M059J (cell line): ENCODE measurements at places on chromosomes 5 and 9.
A peak's percentile ranks its signal among the peaks of the same experiment; 100 is the strongest.

GRCh38 chr9:123401879-123402513 lies 46.0 kb downstream of the CRB2 start:
- peak; percentile 38 for DNase-seq

DNA sequence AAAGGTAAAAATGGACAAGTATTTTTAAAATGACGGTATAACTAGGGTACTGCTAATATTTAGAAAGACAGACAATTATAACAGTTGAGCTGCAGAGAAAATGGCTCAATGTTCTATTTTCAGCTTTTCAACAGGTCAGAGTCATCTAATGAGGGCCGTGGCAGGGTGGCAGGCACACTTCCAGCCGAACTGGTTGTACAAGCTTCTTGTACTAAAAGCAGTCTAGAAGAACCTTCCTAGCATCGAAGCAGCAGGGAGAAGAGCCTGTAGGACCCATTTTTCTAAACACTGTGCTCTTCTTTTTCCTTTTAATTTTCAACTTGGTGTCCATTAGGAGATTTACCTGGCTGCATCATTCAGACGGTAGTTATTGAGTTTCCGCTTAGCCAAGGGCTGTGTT lies 85.6 kb downstream of the SLC28A3 start:
- DNase-seq: no peak

DNA sequence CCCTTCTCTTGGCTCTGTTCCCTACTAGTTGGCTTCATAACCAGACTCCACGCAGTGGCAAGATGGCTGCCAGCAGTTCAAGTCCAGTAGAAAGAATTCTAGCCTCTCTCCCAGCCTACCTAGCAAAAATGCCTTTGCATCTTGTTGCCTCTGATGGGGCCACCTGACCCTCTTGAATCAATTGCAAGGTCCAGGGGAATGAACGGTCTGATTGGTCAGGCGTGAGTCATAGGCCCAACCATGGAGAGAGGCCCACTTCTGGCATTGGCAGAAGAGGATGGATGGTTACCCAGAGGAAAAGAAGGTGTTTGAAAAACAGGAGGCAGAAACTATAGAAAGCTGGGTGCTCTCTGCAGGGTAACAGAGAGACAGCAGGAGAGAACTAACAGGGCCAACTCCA lies 622.6 kb downstream of the CCDC171 start:
- peak; percentile 39 for DNase-seq

DNA sequence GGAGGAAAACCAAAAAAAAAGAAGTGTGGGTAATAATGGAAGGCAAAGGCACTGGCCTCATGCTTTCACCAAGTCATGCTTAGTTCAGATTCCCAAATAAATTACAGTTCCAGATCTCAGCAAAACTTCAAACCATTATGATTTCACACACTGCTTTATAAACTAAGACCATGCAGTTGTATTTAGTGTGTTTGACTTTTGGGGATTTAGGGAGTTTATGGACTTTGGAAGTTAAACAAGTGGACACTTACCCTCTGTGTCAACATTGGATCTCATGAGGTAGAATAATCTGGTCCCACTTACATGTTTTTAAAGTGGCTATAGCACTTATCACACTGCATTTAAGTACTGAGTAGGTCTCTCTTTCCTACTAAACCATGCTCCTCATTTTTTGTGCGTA lies 3.7 kb downstream of the DNAJC25 start:
- no peak for DNase-seq

DNA sequence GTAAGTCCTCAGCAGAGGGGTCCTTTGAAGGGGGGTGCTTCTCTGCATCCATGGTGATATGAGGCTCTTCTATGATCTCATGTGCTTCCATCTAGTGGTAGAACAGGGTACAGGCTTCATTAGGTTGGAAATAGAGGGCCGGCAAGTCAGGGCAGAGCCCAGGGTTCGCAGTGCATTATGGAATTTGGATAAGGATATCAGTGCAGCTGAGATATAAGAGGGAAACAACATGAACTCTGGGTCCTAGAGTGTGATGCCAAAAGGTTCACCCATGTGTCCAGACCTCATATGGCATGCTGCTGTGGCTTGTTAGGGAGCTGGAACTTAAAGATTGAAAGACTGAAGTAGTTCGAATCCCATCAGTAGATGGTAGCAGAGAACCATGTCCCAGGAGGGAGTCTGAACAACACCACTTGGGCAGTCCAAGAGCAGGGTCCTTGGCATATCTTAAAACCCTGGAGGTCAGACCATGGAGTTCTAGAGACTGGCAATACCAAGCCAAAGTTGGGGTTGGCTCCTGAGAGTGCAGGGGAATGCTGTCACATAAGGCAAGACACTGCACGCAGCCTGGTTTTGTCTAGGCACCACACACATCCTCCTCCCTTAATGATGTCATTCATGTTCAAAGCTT lies 2.3 kb downstream of the FAM221B start:
- DNase-seq: peak; percentile 70

- no peak for DNase-seq
Measured at GRCh38 chr5:67904366-67904765, 311.2 kb upstream of the PIK3R1 start.

GRCh38 chr5:6734781-6735180 lies 21.5 kb downstream of the TENT4A start:
- DNase-seq: no peak

DNA sequence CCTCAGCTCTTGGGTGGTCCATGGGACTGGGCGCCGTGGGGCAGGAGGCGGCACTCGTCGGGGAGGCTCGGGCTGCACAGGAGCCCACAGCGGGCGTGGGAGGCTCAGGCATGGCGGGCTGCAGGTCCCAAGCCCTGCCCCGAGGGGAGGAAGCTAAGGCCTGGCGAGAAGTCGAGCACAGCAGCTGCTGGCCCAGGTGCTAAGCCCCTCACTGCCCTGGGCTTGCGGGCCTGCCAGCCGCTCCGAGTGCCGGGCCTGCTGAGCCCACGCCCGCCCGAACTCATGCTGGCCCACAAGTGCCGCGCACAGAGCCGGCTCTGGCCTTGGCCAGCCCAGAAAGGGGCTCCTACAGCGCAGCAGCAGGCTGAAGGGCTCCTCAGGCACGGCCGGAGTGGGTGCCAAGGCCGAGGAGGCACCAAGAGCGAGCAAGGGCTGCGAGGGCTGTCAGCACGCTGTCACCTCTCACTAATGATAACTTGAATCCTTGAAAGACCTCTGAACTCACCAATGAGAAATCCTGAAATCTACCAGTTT lies 1506.8 kb upstream of the WWC1 start:
- DNase-seq: no peak

DNA sequence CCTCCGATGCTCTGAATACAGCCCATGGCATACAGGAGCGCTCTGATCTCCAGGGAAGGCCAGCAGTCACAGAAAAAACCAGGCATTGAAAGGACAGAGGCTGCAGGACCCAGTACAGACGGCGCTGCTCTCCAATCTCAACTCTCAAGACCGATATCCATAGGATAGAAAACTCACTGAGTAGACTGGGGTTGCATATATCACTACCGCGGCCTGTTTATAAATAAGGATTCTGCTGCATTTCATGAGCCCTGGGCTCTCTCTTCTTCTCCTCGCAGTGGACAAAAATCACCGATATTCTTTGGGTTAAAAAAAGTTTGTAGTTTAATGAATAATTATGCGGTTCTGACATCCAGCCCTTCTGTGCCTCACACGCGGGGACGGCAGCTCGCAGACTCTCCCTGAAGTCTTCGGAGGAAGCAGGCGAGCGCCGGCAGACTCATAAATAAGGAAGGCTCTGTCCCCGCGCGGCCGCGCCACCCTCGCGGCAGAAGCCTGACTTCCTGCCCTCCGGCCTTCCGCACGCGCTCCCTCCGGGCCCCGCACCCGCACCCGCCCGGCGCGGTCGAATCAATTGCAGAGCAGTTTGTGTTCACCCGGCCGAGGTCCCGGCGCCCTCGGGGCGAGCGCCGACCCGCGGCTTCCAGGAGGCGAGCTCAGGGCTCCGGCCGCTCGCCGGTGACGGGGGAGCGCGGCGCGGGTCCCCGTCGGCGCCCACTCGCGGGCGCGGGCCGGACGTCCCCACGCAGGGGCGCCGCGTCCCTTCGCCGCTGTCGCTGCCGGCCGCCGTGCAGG lies at the start of gene FAM78A:
Gene FAM78A (minus strand): TSS at position 417 of the 795 bp plus-strand sequence. CDS start 331 bp downstream, at position 86.
- DNase-seq: no peak

DNA sequence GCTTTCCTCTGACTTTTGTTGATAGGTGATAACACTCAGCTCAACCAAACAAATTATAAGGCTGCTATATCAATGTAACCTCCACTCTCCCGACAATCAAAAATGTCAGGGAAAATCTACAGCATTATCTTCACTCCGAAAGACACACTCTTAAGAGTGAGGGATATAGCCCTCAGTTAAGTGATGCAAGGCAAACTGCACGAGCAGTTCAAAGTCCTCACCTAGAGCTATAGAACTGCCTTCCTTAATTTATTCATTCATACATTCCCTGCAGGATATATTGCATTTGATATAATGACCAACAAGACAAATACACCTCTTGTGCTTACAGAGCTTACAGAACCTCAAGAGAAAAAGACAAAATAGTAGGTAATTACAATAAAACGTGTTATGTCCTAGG lies 378.1 kb downstream of the ELAVL2 start:
- DNase-seq: no peak

- DNase-seq: peak; percentile 7
Measured at GRCh38 chr5:168528521-168529373, at the start of gene FBLL1. Gene FBLL1 (plus strand): TSS chr5:168529305. CDS start chr5:168529505, 200 bp downstream.

- peak; percentile 36 for DNase-seq
Measured at GRCh38 chr9:109771796-109772531, 8.0 kb upstream of the PALM2AKAP2 start.

DNA sequence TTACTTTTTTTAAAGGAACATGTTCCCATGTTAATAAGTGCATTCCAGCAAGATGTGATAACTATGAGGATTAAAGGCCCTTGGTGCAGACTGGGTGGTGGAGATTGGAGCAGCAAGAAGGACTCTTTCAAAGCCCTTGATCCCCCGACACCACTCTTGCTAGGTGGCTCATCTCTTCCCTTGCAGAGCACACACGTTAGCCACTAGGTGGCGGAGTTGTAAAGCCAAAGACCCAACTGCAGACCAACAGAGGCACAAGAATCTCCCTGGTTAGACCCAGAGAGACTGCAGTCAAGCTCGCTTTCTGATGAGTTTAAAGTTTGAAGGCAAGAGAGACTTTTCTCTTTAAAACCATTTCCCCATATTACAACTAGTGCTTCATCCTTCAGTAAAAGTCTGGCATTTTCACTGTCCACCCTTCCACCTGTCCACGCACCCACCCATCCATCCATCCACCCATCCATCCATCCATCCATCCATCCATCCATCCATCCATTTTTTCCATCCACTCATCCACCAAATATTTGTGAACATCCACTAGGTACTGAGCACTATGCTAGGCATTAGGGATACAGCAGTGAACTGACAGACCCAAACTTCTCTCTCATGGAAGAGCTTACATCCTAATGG lies 226.9 kb downstream of the MSX2 start:
- DNase-seq: peak; percentile 82

- no peak for DNase-seq
Measured at GRCh38 chr9:110812886-110813285, 144.3 kb downstream of the MUSK start.

GRCh38 chr9:37747271-37747753 lies 6.3 kb upstream of the TRMT10B start:
- peak; percentile 74 for DNase-seq

GRCh38 chr5:38621331-38621730 lies 64.9 kb upstream of the LIFR start:
- no peak for DNase-seq

DNA sequence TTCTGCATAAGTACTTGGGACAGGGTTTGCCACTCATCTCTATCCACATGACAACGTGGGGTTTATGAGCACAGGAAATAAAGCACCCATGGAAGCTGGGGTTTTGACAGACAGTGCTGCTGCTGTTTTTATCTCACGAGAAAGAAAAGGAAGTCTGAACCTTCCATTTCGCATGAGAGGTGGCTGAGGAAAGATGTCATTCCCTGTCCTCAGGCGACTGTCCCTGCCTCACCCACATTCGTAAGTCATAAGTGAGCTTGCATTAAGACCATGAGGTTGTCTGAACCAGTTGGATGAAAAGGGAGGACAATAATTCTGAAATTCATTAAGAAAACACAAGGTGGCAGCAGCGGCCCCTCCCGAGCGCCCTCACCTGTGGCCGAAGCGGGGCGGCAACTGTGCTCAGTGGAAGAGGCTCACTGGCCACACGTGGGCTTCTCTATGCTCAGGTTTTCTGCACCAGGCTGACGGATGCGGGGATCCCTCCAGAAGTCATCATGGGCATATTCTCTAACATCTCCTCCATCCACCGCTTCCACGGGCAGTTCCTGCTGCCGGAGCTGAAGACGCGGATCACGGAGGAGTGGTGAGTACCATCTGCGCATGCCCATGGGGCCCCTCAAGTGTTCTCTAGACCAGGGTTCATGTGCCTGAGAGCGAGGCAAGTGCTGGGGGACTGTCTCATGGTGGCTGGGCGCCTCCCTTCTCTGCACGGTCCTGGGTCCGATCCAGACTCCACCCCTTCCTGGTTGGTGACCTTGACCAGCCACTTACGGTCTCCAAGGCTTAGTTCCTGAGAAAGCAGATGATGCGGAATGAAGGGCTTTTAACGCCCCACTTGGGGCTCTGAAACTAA lies 54.7 kb upstream of the SUSD3 start:
- DNase-seq: peak; percentile 55

- DNase-seq: peak; percentile 6
Measured at GRCh38 chr5:123367739-123368138, 55.5 kb downstream of the CEP120 start.

DNA sequence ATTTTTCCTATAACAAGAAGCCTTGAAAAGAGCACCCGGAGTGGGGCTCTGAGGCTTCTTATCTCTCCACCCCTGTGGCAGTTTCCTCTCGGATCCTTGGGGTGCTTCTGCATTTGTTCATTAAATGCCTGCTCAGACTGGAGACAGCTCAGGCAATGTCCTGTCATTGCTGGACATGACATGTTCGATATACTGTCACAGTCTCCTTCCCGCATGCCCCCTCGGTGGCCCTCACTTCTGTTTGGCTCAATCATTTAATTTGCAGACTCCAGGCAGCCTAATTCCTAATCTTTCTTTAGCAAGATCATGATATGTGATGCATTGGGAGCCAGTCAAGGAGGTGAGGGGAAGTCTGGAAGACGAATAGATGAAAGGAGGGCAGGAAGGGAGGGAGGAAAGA lies 37.5 kb upstream of the CPEB4 start:
- no peak for DNase-seq

DNA sequence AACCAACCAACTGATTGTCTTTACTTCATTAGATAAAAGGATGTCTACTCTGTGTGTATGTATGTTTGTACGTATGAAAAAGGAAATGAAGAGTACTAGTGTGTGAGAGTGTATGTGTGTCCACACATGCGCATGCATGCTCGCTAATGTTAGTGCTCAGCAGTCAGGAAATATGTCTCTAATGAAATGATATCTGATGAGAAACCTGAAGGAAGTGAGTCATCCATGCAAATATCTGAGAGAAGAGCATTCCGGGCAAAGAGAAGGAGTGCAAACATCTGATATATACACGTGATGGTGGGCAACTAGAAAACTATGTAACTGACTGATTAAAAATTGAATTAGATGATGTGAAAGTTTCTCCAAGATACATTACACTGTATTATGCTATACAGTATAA lies 29.6 kb upstream of the UGCG start:
- peak; percentile 80 for DNase-seq

GRCh38 chr9:136840140-136840876 lies 2.0 kb upstream of the AJM1 start:
- no peak for DNase-seq
